Suppressor macrophage (primary cell): ENCODE measurements at places on chromosomes 6 and 20.

GRCh38 chr20:15071085-15071808 is 733.8 kb upstream of the FLRT3 start:
- DNase-seq, result no peak

DNA sequence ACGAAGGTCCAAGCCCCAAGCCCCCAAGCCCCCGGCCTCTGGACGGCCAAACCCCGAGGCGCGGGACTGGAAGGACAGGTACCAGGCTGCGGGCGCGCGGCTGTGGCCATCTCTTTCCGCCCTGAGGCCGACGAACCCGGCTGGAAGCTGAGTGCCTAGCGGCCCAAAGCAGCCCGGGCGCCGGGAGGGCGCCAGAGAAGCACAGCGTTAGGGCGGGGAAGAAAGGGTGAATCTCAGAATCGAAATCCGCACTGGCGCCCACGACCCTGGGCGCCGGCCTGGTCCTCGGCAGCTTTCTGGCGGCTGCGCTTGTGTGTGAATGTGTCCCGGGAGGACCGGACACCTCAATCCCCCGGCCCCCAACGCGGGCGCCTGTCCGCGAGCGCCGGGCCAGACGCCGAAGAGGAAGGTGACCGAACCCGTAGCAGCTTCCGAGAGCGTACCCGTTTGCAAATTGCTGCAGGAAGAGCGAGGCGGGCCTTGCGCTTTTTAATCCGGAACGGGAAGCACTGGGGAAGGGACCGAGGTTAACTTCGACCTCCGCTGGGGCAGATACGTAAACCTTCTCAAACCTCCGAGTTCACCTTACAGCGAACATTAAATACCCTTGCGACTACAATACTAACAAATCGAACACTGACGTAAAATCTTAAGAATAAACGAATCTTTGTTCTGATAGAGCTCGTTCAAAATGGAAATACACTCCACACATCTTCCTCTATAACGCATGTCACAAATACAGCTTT is 2.9 kb downstream of the NRN1 start:
- peak; percentile 79 for DNase-seq

GRCh38 chr6:166105341-166106075 is 62.1 kb downstream of the TBXT start:
- DNase-seq, result no peak

DNA sequence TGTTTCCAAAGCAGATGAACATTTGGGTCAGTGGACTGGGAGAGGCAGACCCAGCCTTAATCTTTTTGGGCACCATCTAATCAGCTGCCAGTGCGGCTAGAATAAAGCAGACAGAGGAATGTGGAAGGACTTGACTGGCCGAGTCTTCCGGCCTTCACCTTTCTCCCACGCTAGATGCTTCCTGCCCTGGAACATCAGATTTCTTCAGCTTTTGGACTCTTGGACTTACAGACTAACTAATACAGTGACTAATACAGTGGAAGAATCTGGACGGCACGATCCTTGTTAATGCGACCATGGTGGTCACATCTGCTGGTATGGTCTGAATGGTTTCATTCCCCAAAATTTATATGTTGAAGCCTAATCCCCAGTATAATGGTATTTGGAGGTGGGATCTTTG is 122.6 kb upstream of the NXT1 start:
- DNase-seq, result no peak

DNA sequence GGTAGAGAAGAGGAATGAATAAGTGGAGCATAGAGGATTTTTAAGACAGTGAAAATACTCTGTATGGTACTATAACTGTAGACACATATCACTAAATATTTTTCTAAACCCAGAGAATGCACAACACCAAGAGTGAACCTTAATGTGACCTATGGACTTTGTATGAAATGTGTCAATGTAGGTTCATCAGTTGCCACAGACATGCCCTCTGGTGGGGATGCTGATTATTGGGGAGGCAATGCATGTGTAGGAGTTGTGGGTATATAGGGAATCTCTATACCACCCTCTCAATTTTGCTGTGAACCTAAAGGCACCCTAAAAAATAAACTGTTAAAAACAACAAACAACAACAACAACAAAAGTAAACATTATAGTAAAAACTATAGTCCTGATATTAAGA is 293.7 kb downstream of the RNF144B start:
- no peak for DNase-seq

DNA sequence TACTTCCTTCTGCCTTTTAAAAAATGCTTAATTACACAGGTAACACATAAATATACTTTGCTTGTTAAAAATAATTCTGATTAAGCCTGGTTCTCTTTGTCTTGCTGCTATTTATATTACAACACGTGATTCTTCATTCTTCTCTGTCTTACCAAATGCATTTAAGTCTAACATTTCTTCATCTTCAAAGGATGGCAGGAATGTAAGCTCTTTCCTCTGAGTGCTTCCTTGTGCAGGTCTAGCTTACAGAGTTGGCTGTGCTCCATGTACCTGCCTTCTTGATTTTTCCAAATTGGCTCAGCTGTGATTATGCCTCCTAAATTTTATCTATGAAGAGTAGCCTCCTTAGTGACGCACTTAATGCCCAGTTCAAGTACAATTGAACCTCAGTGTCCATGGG is 44.4 kb downstream of the RNF144B start:
- DNase-seq, result no peak

DNA sequence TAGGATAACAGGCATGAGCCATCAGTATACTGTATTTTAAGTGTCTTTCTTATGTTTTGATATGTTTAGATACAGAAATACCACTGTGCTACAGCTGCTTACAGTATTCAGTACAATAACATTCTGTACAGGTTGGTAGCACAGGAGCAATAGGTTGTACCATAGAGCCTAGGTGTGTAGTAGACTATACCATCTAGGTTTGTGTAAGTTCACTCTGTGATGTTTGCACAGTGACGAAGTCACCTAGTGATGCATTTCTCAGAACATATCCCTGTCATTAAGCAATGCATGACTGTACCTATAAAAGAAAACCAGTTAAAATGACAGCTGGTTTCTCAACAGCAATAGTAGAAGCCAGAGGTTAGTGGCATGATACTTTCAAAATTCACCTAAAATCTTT is 3.0 kb upstream of the ZBTB24 start:
- DNase-seq, result no peak

- DNase-seq, result no peak
Measured at GRCh38 chr6:46014046-46014445, 1.6 kb downstream of the CLIC5 start.

- DNase-seq, result no peak
Measured at GRCh38 chr6:5089481-5090438, 4.6 kb downstream of the PPP1R3G start.

- no peak for DNase-seq
Measured at GRCh38 chr6:18025596-18025995, 38.2 kb upstream of the KIF13A start.

DNA sequence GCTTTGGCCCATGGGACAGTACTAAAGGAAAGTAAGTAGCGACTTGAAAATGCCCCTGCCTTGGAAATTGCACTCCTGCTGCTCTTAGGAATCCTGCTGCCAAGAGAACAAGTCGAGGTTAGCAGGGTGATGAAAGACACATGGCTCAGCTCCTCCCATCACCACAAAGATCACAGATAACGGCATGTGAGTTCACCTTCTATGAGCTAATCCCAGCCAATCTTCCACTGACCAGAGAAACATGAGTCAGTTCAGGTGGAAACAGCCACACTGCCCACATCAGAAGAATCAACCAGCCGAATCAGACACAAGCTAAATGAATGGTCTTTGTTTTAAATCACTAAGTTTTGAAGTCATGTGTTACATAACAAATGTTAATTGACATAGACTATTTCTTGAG is 106.3 kb downstream of the PRKN start:
- no peak for DNase-seq

GRCh38 chr6:135162678-135163439 is 18.2 kb upstream of the MYB start:
- DNase-seq, result peak; percentile 45

GRCh38 chr6:35810971-35811698 is 6.0 kb downstream of the LHFPL5 start:
- DNase-seq, result no peak

GRCh38 chr6:95292011-95292410 is 285.3 kb upstream of the MANEA start:
- no peak for DNase-seq

- DNase-seq, result peak; percentile 37
Measured at GRCh38 chr20:34703424-34704176, 544 bp upstream of the TP53INP2 start.

DNA sequence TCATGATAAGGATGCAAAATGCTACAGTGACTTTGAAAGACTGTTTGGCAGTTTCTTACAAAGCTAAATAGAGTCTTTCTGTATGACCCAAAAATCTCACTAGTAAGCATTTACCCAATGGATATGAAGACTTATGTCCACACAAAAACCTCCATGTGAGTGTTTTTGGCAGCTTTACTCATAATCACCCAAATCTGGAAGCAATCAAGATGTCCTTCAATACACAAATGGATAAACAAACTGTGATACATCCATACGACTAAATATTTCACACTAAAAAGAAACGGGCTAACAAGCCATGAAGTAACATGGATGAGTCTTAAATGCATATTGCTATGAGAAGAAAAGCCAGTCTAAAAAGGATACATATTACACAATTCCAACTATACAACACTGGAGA is 117.2 kb downstream of the PDE10A start:
- DNase-seq, result no peak

- no peak for DNase-seq
Measured at GRCh38 chr20:41172296-41173140, 35.2 kb downstream of the PLCG1 start.

- no peak for DNase-seq
Measured at GRCh38 chr20:33411242-33411641, 9.9 kb upstream of the CDK5RAP1 start.

GRCh38 chr6:105678516-105678915 is 275.6 kb upstream of the PREP start:
- no peak for DNase-seq

GRCh38 chr20:38671186-38671585 is 53.1 kb upstream of the SLC32A1 start:
- DNase-seq, result no peak

- no peak for DNase-seq
Measured at GRCh38 chr20:15895126-15895525, 678.1 kb downstream of the KIF16B start.

GRCh38 chr6:26233649-26234420 is 131.2 kb upstream of the BTN3A2 start:
- peak; percentile 62 for DNase-seq

DNA sequence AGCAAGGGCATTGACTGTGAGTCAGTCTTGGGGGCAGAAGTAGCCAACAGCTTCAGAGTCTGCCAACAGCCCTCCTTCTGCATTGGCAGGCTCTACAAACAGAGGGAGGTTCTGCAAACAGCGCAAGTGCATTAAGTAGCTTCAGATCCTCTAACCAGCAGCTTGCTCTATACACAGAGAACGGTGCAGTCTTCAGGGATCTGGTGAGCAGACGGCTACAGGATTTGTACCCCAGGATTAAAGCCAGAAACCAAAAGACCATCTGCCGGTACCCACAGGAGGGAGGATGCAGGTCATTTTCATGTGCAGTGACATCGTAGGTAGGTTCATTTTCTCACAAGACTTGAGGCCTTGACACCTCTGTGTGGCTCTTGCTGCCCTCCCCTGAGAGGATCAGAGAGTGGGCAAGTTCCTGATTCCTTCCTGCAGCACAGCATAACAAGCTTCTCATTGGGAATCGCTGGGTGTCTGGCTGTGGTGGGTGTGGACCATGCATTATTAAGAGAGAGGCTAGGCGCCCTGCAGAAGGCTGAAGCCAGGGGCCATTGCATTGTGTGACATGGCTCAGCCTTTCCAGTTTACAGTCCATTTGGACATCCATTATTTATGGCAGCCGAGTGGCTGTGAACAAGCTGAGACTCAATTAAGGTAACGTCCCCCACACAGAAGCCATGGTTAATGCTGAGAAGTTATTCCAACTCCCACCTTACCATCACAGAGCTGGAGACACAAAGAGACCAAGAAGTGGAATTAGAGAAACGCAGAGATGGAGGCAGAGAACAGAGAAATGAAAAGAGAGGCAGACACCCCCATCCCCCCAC is 250.0 kb downstream of the LRFN2 start:
- DNase-seq, result no peak

GRCh38 chr6:110432285-110432900 is 17.0 kb upstream of the DDO start:
- peak; percentile 21 for DNase-seq

GRCh38 chr6:53828966-53829697 is 34.3 kb downstream of the LRRC1 start:
- DNase-seq, result no peak

DNA sequence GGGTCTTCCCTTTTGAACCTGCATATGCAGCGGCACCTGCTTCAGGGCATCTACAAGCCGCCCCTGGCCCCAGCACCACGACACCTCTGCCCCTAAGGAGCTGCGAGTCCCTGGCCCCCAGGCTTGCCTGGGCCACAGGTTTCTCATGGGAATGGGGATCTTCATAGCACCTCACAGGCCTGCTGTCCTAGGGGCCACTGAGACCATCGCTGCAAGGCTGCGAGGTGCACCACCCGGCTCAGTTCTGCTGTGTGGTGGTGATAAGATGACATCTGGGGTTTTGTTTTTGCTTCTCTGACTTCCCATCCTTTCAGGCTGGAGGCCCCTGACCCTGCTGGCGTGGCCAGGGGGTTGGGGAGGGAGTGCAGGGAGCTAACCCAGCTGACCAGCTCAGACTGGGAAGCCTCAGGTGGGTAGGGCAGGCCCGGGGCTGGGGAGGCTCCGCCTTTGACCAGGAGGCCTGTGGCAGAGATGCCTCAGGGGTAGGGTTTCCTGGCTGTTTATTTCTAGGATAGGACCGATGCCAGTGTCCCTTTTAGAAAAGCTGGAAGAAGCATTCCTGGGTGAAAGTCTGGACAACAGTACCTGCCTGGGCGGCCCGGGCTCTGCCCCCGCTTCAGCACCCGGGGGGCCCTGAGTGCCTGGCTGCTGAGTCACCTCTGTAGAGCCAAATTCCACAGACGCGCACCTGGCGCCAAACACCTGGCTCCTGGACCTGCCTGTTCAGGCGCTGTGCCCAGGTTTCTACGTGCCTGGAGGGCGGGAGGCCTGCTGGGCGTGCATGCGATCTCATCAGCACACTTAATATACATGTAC is 264.7 kb downstream of the DLL1 start:
- peak; percentile 0 for DNase-seq

- DNase-seq, result no peak
Measured at GRCh38 chr6:94372229-94372628, 952.9 kb upstream of the EPHA7 start.

GRCh38 chr6:15775741-15776140 is 112.9 kb upstream of the DTNBP1 start:
- DNase-seq, result no peak

GRCh38 chr6:85865420-85866369 is 223.0 kb upstream of the SYNCRIP start:
- no peak for DNase-seq

DNA sequence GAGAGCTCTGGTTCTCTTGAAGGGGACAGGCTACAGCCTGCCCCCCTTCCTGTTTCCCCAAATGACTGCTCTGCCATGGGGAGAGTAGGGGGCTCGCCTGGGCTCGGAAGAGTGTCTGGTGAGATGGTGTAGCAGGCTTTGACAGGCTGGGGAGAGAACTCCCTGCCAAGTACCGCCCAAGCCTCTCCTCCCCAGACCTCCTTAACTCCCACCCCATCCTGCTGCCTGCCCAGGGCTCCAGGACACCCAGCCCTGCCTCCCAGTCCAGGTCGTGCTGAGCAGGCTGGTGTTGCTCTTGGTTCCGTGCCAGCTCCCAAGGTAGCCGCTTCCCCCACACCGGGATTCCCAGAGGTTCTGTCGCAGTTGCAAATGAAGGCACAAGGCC is 9.8 kb downstream of the VEGFA start:
- no peak for DNase-seq
